Cerebellar nuclear complex (tissue), 1 donor: ENCODE measurements at places on chromosomes 6 and 20.

DNA sequence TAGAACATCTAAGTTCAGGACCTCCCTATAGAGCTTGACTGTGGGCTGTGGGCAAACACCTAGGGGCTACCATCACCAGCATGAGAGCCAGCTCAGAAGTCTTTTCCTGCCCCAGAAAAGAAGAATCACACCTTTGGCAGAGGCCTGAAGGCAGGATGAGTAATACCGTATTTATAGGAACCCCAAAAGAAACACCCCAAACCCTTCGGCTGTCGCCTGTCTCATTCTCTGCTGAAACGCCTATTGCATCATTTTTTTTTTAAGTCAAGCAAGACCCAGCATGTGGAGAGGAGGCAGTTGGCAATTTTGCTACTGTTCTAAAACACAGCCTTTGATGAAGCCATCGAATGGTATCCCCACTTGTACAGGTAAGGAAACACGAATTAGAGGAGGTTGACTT is 436.4 kb downstream of the TFAP2A start:
- DNase-seq, result no peak

DNA sequence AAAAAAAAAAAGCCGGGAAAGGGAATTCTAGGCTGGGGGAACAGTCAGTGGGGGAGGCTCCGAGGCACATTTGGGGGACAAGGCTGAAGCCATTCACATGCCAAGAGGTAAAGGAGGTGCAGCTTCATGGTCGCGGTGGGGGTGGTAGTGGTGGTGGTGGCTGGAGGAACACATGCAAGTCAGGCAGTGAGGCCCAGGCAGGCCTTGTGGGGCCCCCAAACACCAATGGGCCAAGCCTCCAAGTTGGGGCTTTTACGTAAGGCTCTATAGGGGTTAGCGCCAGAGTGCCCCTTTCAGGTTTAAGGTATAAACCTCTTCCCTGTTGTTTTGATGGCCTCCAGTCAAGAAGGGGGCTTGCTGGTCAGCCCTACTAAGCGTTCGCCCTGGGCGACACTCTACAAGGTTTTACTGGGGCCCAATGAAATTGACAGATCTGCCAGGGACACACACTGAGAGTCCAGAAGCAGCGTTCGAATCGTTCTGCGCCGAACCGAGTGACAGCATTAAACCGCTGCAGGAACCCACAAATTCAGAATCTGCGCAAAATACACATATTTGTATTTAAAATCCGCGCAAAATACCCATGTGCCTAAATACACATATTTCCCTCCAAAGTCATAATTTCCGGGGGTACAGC is 818 bp upstream of the AP5S1 start:
- DNase-seq, result no peak

GRCh38 chr20:48740712-48741111 is 87.1 kb downstream of the PREX1 start:
- DNase-seq, result no peak

DNA sequence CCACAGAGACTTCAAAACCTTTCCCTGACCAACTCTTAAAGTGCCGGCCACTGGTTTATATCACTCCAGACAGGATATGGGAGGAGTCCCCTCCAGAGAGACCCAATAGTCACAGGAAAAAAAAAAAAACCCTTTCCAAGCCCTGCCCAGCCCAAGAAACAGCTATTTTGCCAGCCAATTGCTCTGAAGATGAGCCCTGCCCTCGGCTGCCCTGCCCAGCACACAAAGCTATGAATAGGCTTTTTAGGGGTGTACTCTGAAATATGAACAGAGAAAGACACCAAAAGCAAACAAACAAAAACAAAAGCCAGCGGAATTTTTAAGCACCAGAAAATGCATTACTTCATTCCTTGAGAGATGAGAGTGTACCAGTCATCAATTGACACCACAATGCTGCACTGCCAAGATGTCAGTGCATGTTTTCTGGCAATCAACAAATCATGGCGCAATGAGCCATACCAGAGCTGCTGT is 275.1 kb downstream of the C6orf118 start:
- no peak for DNase-seq

DNA sequence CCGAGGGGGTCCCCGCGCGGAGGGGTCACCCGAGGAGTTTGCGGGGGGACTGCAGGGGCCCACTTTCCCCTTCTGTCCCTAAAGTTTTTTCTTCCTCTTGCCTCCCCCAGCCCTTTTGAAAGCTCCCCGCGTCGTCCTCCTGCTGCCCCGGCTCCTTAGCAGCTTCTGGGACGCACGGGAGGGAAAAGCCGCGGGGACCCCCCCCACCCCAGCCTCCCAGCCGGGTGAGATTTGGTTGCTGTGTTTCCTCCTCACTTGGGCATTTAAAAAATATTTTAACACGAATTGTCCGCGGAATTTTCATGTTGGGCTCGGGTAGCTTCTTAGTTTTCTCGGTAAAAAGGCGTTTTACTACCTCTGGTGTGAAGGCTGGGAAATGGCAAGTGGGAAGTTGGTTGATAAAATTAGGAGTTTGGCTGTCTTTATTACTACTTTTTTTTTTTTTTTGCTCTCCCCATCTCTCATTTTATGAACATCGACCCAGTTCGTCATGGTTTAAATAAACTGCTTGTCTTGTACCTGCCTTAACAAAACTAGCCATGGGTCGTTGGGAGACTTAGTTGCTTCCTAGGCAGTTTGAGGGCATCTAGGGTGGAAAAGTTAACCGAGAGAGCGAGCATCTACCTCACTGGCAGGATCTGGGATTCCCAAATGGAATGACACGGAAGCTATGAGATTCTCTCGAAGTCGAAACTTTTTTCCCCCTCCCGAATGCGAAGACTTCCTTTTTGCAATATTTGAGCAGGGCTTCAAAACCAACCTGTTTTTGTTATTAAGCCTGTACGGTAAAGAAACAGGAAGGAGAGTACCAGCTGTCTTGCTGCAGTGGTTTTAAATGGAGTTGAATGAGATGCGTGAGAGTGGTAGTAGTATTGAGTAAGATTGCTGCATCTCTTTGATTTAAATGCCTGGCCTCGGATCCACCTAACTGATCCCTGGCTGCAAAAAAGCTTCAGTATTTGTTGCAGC is 868 bp downstream of the NCOA3 start:
- DNase-seq, result no peak

DNA sequence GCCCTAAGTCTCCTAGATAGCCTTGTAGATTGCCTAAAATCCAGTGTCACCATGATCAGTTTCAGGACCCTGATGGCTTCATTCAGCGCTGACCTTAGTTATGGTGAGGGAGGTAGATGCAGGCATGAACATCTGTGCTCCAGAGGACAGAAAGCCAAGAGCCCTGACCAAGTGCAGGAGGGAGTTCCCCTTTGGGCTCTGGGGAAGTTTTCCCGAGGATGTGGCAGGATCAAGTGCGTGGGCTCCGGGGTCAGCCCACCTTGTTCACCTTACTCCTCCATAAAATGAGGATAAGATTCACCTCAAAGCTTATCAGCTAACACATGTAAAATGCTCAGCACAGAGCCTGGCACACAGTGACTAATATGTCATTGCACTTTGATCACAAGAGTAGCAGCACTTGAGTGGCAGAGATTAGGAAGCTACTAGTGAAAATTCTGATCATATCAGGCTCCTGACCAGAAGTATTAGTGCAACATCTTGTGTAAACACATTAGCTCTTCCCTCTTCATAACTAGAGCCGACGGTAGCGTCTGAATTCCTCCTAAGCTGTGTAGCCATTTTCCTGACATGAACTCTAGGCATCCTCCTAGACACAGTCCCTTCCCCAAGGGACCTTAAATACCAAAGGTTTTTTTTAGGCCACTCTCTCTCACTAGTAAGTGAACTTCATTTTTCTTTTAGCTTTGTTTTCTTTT is 125.2 kb downstream of the SULF2 start:
- no peak for DNase-seq
